ENCODE measurements at places on chromosomes 2 and 18.
A peak's percentile ranks its signal among the peaks of the same experiment; 100 is the strongest.

GRCh38 chr18:55095584-55095983 is 136.3 kb upstream of the CCDC68 start:
- DNase-seq: no peak

DNA sequence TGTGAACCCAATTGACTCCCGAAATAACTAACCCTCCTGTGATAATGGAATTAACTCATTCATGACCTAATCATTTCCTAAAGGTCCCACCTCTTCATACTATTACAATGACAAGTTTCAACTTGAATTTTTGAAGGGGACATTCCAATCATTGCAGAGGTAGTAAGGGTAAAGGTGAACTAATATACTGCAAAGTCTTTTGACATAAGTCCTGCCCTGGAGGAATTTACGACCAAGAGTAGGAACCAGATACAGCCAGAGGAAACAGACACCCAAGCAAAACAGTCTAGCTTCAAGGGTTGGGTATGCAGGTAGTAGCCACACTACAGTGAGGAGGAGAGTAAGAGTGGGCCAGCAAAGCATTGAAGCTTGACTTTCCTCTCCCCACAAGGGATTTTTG is 1.2 kb upstream of the SRBD1 start:
- no peak for DNase-seq

- no peak for DNase-seq
Measured at GRCh38 chr2:109516445-109517117, 97.2 kb downstream of the SEPTIN10 start.

DNA sequence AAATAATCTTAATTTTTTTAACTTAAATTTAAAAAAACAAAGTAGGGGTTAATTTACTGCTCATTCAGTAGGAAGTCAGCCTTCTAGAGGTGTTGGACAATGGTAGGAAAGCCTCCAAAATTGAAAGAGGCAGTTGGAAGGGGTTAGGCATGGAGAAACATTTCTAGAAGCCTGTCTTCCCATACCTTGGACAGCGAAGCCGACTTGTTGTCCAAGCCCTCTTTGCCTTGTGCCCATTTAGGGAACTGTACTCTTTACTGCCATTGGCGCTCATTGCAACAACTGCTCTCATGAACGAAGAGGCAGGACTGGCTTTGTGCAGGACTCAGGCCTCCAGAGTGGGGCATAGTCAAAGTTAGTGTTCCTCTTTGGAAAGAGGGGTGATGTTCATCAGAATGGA is 333.3 kb downstream of the HRH4 start:
- DNase-seq: no peak

- DNase-seq: no peak
Measured at GRCh38 chr18:32958746-32959145, 185.9 kb upstream of the KLHL14 start.

DNA sequence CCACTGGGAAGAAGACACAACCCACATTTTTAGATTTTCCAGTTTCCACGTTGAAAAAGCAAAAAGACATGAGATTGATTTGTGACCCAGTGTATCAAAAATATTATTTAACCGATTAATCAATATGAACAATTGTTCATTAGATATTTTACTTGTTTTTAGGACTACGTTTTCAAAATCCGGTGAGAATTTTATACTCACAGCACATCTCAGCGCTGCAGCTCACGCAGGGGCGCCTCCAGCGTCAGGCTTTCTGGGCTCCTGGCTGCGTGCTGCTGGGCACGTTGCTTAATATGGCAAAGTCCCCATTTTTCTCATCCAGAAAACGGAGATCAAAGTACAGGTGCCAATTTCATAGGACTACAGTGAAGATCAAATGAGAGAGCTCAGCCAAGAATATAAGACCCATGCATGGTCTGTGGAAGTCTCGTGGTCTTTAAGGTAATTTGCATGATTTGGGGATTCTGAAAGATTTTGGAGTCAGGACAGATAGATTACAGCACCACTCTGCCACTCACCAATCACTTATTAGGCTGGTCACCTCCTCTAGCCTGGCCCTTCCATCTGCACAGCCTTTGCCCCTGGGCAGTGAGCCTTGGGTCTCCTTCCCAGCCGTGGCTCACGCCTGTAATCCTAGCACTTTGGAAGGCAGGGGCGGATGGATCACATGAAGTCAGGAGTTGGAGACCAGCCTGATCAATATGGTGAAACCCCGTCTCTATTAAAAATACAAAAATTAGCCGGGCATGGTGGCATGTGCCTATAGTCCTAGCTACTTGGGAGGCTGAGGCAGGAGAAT is 36.2 kb downstream of the PTPN18 start:
- DNase-seq: no peak

- DNase-seq: no peak
Measured at GRCh38 chr2:223887127-223887526, 49.7 kb upstream of the AP1S3 start.

GRCh38 chr2:232637866-232638583 is 4.6 kb downstream of the EFHD1 start:
- DNase-seq: no peak

DNA sequence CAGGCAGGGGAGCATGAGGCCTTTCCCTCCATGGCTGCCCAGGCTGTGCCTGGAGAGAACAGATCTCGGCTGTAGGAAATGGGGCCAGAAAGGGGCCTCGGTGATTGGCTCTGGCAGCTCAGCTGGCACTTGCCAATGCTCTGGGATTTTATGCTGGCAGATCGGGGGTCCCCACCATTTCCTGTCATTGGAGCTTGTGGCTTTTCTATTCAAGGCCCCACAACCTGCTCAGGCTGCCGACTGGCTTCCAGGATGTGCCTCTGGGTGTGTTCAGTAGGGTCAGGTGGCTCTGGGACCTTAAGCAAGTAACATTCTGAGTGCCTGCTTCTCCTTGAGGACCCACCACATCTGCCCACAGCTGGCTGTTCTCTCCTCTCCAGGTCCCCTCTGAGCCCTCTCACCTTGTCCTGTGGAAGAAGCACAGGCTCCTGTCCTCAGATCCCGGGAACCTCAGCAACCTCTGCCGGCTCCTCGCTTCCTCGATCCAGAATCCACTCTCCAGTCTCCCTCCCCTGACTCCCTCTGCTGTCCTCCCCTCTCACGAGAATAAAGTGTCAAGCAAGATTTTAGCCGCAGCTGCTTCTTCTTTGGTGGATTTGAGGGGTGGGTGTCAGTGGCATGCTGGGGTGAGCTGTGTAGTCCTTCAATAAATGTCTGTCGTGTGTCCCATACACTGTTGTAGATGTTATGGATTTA is 4.2 kb downstream of the GNLY start:
- no peak for DNase-seq

DNA sequence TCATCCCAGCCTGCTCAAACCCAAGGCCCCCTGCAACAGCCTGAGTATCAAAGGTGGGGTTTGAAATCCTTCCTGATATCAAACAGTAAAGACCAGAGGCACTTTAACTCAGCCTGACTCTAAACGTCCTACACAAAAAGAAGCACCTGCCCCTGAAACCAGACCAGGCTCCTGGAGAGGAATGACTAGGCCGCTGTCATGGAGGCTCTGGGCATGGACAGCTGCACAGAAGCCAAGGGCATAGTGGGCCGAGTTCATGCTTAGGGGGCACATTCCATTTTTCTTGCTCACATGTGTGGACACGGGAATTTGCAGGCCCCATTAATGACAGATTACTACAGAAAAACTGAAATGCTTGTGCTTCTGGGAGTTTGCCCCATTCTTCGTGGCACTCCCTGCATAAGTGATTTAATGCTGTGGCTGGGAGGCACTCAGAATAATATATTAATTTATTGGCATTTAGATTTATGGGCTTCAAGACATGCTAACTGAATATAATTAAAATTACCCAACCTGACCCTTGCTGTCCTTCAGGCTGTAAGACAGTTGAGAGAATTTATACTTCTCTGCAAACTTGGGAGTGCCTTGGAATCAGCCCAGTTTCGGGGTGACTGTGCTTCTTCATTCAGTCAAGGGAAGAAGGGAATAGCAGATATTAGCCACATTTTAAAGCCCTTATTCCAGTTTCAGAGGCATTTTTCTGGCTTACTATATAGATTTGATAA is 105.5 kb downstream of the GYPC start:
- no peak for DNase-seq

DNA sequence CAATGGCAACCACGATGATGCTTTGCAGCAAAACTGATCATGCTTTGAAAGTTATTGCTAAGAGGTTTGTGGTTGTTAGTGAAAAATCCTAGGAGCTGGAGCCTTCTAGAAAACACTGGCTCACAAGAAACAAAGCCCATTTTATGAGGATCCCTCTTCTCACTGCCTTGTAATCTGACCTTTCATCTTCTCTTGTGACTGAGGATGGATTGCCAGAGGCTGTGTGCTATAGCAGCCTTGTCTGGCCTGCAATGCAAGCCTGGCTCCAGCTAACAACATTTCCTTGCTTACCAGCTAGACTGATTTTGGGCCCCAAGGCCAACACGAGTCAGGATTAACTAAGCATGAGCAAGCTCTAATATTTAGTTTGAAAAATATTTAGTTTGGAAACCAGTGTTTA is 13.1 kb downstream of the PIEZO2 start:
- DNase-seq: no peak

DNA sequence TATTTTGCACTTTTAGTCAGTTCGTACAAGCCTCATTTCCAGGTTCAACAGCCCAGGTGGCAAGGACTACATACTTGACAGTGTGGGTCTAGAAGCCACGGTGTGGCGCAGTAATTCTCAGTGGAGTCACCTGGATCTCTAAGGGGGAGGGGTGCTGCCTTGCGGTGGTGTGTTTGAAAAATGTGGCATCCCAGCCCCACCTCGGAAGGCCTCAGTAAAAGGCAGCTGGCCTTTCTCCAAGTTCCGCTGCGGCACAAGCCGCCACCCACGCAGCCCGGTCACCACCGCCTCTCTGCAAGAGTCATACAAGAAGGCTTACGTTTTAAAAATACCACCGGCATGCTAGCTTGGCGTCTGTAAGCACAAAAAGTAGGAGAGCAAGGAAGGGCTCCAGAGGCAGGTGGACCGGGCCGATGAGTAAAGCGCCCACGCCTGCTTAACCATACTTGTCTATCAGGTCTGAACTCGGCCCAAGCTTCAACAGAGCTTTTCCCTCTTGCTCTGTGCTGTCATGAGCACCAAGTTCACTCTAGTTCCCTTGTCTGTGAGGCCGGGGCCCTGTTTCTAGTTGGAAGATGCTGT is 49.5 kb downstream of the SPRED2 start:
- peak; percentile 80 for DNase-seq

GRCh38 chr2:46865181-46865970 is 50.2 kb downstream of the MCFD2 start:
- no peak for DNase-seq

DNA sequence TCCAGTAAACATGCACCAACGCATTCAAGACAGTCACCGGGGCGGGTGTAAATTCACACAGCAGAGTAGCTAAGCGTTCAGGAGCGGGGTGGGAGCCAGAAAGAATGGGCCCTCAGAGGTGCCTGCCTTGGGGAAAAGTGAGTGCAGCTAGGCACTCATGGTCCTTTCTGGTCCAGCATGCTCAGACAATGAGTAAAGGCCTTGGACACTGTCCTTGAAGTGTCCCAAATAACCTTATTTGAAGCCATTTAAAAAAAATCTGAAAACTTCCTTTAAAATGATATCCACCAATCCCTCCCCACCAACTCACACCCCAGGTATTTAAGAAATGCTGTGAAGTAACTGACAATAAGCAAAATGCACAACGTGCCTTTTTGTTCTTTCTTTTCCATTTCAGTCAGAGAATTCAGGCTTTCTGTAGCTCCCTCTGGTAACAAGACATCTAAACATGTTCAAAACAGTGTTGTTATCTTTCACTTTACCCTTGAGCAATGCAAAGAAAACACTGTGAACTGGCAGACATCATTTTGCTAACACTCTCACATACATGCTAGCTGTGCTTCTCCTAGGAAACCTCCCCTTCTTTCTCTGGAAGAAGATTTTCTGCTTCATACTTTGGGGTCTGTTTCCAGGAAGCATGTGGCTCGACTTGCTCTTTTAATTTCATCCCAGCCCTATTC is 445.1 kb upstream of the SPRED2 start:
- DNase-seq: no peak

DNA sequence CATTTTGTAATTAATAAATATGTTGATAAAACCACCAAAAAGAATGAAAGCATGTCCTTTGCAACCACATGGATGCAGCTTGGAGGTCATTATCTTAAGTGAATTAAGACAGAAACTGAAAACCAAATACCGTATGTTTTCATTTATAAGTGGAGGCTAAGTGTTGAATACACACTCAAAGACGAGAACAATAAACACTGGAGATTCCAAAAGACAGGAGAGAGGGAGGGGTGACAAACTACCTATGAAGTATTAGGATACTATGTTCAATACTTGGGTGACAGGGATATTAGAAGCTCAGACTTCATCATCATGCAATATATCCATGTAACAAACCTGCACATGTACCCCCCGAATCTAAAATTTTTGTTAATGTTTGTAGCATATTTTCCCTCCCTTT is 7.0 kb downstream of the ERLEC1 start:
- DNase-seq: no peak

DNA sequence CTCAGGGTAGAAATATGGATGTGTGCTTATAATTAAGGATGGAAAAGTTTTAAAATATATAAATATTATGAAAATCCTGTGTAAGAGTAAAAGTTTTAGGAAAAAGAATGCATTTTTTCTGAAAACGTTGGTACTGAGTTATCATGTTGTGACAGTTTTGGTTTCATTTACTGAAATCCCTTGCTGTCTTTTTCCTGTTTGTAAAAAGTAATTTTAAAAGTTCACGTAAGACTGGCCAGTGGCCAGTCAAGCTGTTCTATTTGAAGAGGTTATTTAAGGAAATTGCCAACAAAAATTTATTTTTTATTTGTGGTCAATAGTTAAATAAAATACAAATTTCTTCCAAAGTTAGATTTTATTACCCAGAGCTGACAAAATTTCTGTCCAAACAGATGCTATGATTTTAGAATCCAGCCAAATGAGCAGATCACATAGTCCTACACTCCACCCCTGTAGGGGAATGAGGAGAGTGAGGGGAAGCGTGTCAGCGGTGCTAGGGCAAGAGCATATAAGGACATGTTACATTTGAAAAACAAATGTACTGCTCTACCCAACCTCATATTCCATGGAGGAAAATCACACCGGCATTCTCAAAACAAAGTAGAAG is 297.8 kb upstream of the TFPI start:
- no peak for DNase-seq

GRCh38 chr18:43888598-43888997 is 611.3 kb upstream of the SYT4 start:
- DNase-seq: no peak

GRCh38 chr18:811892-812375 is at the start of gene YES1:
YES1 (minus strand) TSS chr18:812242; CDS start chr18:756827, 55,415 bp downstream.
- DNase-seq: no peak

- no peak for DNase-seq
Measured at GRCh38 chr18:13435586-13436333, 217.2 kb downstream of the LDLRAD4 start.

GRCh38 chr2:144625226-144625625 is 105.3 kb upstream of the ZEB2 start:
- DNase-seq: no peak

DNA sequence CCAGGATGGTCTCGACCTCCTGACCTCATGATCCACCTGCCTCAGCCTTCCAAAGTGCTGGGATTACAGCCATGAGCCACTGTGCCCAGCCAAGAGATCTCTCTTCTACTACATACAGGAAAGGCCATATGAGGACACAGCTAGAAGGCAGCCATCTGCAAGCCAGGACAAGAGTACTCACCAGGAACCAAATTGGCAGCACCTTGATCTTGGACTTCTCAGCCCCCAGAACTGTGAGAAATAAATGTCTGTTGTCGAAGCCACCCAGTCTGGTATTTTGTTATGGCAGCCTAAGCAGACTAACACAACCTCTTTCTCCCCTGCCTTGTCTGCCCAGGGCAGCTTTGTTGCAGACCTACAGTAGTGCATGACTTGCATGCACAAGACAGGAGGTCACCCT is 211.3 kb upstream of the HAAO start:
- DNase-seq: no peak

GRCh38 chr2:232400256-232401015 is 6.2 kb upstream of the ALPG start:
- no peak for DNase-seq

- DNase-seq: no peak
Measured at GRCh38 chr18:70165936-70166335, 39.6 kb downstream of the RTTN start.
